ENCODE measurements at places on chromosomes 13 and 19.
A peak's percentile ranks its signal among the peaks of the same experiment; 100 is the strongest.

DNA sequence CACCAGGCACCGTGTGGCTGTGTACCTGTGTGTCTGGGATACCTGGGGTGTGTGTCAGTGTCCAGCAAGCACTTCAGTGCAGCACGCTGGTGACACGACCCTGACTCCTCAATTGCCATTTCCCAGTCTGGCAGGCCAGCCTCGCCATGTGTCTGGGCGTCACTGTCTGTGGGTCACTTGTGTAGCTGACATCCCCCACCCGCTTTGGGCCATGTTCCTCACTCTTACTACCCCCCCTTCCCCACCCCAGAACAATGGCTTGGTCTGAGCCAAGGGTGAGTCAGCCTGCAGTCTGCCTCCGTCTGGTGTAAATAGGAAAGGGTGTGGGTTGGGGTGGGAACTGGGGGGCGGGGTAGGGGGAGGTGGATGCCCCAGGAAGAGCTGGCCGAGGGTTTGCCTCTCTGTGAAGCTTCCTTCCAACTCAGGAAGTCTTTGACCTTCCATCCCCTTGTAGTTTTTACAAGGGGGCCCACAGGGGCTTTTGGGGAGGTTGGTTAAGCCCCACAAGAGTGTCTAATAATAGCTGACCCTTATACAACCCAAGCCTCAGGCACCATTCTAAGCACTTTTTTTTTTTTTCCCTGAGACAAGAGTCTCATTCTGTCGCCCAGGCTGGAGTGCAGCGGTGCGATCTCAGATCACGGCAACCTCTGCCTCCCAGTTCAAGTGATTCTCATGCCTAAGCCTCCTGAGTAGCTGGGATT lies 17.6 kb downstream of the NOVA2 start:
- DNase-seq = no peak

- peak; percentile 74 for DNase-seq
Observed at GRCh38 chr19:31232871-31233270, 116.4 kb downstream of the TSHZ3 start.

- DNase-seq = no peak
Observed at GRCh38 chr13:71801165-71801760, 65.7 kb downstream of the DACH1 start.

DNA sequence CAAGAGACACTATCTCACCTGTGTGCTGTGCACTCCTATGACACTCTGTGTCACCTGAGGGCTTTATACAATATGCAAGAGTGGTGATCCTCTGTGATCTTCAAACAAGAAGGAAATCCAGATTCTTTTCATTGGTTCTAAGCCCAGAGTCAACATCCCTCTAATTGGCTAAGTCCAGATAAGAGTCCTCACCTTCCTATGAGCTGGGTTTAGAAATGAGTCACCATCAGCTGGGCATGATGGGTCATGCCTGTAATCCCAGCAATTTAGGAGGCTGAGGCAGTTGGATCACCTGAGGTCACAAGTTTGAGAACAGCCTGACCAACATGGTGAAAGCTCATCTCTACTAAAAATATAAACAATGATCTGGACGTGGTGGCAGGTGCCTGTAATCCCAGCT lies 144.4 kb downstream of the ZNF675 start:
- no peak for DNase-seq

DNA sequence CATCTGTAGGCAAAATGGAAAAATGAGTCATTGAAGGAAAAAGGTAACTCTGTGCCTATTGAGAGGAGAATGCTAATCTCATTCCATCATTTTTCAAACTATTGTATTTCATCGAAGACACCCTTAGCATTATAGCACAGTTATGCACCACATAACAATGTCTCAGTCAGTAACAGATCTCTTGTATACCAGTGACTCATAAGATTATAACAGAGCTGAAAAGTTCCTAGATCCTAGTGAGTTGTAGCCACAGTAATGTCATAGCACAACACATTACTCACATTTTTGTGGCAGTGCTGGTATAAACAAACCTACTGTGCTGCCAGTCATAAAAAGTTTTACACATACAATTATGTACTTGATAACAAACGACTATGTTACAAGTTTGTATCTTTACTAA lies 1077.6 kb downstream of the DIAPH3 start:
- no peak for DNase-seq

- DNase-seq = no peak
Observed at GRCh38 chr19:35731353-35731752, 10.9 kb downstream of the IGFLR1 start.

GRCh38 chr13:99778500-99778899 lies 193.1 kb downstream of the ZIC5 start:
- no peak for DNase-seq

- DNase-seq = no peak
Observed at GRCh38 chr13:75418997-75419396, 63.0 kb downstream of the TBC1D4 start.

DNA sequence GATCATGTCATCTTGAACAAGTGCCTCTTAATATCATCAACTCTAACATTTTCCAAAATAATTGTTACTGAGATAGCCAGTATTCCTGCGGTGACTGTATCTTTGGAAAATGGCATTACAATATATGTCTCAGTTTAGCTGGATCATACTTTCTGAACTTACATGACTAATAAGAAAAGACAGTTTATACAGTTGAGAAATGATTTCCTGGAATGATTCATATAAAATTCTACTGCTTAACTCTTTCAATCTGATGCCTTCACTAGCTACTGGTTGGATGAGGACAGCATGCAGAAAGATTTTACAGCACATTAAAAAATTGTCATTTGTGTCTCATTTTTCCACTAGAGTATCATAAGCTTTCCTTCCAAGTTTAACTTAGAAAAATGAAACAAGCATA lies 302.1 kb downstream of the PCDH17 start:
- DNase-seq = no peak

GRCh38 chr19:11405846-11406643 lies 13.1 kb downstream of the RGL3 start:
- DNase-seq = no peak

DNA sequence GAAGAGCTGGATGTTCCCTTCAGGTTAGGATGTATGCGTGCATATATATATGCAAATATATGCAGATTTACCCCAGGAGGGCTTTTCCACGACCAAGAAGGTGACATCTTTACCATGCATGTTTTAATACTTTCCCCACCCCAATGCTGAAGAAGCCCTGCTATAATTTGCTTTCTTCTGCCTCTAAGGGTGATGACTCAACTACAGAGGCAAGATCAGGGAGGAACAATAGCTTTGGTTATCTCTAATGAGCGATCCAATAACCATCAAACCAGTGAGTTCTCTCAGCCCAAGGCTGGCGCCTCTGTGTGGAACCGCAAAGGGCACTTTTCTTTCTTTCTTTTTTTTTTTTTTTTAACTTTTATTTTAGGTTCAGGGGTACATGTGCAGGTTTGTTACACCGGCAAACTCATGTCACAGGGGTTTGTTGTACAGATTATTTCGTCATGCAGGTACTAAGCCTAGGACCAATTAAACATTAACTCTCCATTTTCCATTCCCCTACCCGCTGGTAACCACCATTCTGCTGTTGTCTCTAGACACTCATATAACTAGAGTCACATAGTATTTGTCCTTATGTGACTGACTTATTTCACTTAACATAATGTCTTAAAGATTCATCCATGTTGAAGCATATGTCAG lies 25.7 kb upstream of the UBE2L5 start:
- DNase-seq = no peak

GRCh38 chr13:34867590-34867989 lies 74.5 kb upstream of the NBEA start:
- peak; percentile 29 for DNase-seq

DNA sequence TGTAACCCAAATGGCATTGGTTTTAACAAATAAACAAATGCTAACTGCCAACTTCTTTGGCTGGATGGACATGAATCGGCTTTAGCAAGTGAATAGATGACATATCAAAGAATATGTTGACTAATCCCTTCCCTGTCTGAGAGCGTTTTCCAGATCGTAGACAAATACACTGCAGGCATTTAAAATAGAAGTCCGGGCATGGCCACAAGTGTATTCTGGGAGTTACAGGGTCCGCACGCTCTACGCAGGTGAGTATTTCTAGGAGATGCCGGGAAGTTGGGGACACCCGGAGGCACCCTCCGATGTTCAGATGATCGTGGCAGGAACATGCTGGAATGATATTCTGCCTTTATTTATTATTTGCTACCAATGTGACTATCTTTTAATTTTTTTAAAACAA lies 53.2 kb upstream of the ZNF536 start:
- no peak for DNase-seq

GRCh38 chr19:23771761-23772674 lies 13.3 kb upstream of the ZNF681 start:
- no peak for DNase-seq

DNA sequence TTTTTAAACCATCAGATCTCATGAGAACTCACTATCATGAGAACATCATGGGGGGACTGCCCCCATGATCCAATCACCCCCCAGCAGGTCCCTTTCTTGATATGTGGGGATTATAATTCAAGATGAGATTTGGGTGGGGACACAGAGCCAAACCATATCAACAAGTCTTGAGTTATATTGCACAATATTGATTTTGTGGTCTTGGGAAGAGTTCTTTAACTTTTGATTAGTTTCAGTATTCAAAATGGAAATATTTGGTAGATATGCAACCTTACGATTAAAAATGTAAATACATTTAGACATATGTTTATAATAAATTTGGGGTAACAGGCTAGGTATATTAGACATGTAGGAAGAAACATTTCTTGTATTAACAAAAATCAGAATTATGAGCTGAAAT lies 188.2 kb downstream of the GPC5 start:
- no peak for DNase-seq

DNA sequence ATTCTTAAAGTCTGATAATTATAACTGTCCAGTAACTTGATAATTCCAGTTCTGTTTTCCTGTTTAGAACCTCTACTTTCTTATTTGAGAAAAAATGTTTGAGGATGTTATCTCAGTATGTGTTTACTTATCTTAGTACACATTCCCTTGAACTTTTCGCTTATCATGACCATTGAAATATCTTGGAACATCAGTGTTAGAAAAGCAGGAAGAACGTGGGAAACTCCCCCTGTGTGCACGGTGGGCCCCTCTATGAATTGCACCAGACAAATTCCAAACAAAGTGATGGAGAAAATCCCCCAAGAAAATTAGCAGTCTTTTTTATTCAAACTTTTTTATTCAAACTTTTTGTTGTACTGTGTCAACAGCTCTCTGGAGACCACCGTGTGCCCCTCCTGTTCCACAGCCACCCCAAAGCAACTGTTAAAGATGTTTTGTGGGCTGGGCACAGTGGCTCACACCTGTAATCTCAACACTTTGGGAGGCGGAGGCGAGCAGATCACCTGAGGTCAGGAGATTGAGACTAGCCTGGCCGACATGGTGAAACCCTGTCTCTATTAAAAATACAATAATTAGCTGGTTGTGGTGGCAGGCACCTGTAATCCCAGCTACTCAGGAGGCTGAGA lies 78.3 kb upstream of the PEG3 start:
- DNase-seq = no peak

DNA sequence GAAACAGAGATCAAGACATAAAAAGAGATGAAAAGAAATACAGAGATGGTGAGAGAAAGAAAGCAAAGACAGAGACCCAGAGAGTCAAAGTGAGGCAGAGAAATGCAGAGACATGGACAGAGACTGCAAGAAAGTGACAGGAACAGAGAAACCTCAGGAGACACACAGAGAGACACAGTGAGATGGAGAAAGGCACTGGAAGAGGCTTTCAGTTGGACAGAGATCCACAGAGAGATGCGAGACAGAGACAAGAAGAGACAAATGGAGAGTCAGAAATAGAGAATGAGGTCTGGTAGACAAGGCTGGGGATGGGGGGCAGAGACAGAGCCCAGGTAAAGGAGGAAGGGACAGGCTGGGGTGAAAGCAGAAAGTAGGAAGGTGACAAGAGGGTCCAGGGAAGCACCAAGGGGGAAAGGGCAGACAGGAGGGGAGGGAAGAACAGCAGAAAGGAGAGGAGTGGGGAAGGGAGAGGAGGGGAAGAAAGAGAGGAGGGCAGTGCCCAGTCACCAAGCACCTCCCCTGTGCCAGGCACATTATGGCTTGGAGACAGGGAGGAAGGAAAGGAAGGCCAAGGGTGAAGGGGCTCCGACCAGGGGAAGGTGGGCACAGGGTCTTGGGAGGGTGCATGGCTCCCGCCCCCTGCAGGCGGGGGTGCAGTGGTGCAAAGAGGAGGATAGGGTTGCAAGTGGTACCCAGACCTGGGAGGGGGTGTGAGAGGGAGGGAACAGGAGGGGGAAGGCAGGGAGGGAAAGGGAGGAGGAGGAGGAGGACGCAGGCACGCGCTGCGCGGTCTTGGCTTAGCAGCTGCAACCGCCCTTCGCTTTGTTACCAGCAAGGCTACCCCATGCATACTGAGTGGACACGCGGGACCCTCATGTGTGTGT lies 38.4 kb downstream of the DEDD2 start:
- no peak for DNase-seq

DNA sequence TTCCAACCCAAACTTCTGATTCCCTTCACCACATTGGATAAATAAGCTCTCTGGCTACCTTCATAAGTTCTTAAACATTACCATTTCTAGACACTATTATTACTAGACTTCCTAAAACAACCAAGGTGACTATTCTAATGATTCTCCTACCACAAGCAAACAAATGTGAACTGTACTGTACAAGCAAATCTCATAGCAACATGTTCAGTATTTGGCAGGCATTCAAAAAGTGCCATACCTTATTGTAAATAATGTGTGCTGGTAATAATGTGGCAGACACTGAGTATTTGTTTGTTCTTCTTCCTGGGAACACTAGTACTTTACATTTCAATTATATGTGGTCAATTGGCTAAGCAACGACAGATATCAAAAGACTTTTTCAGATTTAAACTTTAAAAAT lies 986.0 kb upstream of the SPRY2 start:
- no peak for DNase-seq

- no peak for DNase-seq
Observed at GRCh38 chr19:13460045-13460444, 46.2 kb downstream of the CACNA1A start.

DNA sequence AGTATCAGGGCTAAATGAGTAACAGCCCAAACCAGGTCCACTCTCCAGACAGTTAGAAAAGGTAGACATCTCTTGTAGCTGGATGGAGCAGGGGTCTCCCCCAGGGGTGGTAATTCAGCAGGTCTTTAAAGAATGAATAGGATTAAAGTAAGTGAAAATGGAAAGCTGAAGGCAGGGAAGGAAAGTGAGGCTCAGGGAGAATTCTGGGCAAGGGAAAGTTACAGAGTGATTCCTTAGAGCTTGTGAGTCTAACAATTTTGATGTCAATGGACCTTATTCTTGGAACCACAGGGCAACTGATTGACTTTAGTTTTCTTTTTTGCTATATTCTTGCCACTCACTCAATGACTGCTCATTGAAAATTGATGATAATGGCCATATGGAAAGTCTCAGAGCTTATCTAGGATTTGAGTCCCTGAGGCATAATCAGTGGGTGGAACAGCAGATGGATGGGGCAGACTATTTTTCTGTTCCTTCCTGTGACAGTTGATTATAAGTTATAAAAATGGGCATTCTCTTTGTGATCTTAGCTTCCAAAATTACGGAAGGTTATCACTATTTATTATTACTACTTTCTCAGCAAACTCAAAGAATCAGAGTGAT lies 76.9 kb downstream of the LRCH1 start:
- DNase-seq = no peak

GRCh38 chr13:19067767-19068166 lies 113.9 kb downstream of the TUBA3C start:
- DNase-seq = no peak

GRCh38 chr13:112712451-112713207 lies 22.8 kb downstream of the ATP11A start:
- no peak for DNase-seq
